HFFc6 (cell line): ENCODE measurements at places on chromosomes 2 and 18. TPM values are rescaled to one million over a fixed set of nuclear protein-coding genes. Genes with fewer than 3 reads are reported as not detected.

DNA sequence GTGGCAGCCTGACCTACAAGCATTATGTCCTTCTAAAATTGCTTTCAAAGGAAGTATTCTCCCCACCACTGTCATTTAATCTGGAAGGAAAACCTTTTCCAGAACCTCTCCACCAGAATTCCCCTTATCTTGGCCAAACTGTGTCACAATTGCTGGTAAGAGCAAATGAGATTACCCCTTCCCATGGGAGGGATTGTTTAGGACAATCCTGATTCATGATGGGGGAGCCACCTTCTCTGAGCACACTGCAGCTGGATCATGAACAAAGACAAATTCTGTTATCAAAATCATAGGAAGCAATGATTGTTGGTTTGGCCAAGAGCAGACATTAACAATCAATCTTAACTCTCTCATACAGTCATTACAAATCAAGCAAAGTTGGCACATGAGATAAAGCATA lies 18.1 kb upstream of the ATOH8 start:
- peak overlapping the region; percentile 91 for H3K27ac ChIP-seq
- H3K4me1 ChIP-seq: peaks cover 66% of the 10 kb centered on the region
- 0 out of 2 replicates have a peak, but pooled peaks cover 6% of the 10 kb centered on the region for H3K36me3 ChIP-seq
- H3K27me3 ChIP-seq: no peaks in the 10 kb centered on the region; the same call in none of the 2 replicates
- no peak overlapping the region for H3K4me3 ChIP-seq
- DNase-seq: no peak

LRP1B gene
- not detected in 3 replicates for total RNA-seq

DNA sequence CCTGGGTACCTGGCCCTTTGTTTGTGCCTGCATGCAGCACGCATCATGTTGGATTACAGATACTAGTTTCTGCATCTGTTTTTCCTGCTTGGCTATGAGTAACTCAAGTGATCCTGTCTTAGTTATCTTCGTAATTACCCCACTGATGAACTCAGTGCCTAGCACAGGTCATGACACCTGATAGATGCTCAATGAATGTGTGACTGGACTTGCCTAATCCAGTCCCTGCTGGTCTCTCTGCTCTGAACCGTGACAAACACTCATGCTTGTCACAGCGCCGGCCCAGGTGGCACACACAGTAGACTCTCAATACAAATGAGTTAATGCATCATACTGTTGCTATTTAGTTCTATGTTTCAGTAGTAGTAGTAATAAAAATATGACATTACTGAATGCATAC lies 31.2 kb upstream of the NTSR2 start:
- H3K27ac ChIP-seq: no peak overlapping the region
- H3K27me3 ChIP-seq: no peaks in the 10 kb centered on the region; the same call in none of the 2 replicates
- H3K4me1 ChIP-seq: peaks cover 31% of the 10 kb centered on the region
- H3K4me3 ChIP-seq: no peak overlapping the region

TUBA4B gene
- not detected in 3 replicates for total RNA-seq

TACR1 gene
- total RNA-seq: 0.11 to 0.15 TPM in 2 of 3 replicates, not detected in the other

GRCh38 chr18:56873441-56874140 lies 222.4 kb downstream of the WDR7 start:
- no peaks in the 10 kb centered on the region for H3K27me3 ChIP-seq
- DNase-seq: no peak
- H3K27ac ChIP-seq: no peak overlapping the region
- H3K36me3 ChIP-seq: no peaks in the 10 kb centered on the region

GRCh38 chr18:36415625-36416024 lies 118.1 kb downstream of the FHOD3 start:
- H3K27ac ChIP-seq: no peak overlapping the region
- no peak overlapping the region for H3K4me3 ChIP-seq
- peaks cover 51% of the 10 kb centered on the region for H3K4me1 ChIP-seq

GRCh38 chr2:119116411-119117295 lies 41.9 kb downstream of the C1QL2 start:
- 0 out of 2 replicates have a peak, but pooled peaks cover 2% of the 10 kb centered on the region for H3K36me3 ChIP-seq
- no peaks in the 10 kb centered on the region for H3K4me1 ChIP-seq
- H3K27ac ChIP-seq: no peak overlapping the region
- no peak for DNase-seq
- peaks cover 25% of the 10 kb centered on the region for H3K27me3 ChIP-seq

GRCh38 chr2:231679908-231680284 lies 28.4 kb upstream of the PTMA start:
- H3K4me3 ChIP-seq: no peak overlapping the region
- H3K27ac ChIP-seq: no peak overlapping the region
- H3K36me3 ChIP-seq: no peaks in the 10 kb centered on the region
- H3K4me1 ChIP-seq: peaks cover 18% of the 10 kb centered on the region
- no peak for DNase-seq

- H3K4me1 ChIP-seq: peaks cover 20% of the 10 kb centered on the region
- peak; percentile 93 for DNase-seq
- H3K27me3 ChIP-seq: peaks cover 60% of the 10 kb centered on the region
- H3K27ac ChIP-seq: no peak overlapping the region
- no peak overlapping the region for H3K4me3 ChIP-seq
Observed at GRCh38 chr2:41966431-41966893, 81.4 kb upstream of the PKDCC start.

AQP12A gene
- not detected in 3 replicates for total RNA-seq

SPATA3 gene
- total RNA-seq: not detected in 2 replicates

SPAST gene
- total RNA-seq: 12.9 to 14.1 TPM (median 13.4 TPM) in 3 replicates

- no peak for DNase-seq
- peaks cover 33% of the 10 kb centered on the region for H3K36me3 ChIP-seq
Observed at GRCh38 chr2:65317841-65318240, 90.2 kb downstream of the ACTR2 start.

DNA sequence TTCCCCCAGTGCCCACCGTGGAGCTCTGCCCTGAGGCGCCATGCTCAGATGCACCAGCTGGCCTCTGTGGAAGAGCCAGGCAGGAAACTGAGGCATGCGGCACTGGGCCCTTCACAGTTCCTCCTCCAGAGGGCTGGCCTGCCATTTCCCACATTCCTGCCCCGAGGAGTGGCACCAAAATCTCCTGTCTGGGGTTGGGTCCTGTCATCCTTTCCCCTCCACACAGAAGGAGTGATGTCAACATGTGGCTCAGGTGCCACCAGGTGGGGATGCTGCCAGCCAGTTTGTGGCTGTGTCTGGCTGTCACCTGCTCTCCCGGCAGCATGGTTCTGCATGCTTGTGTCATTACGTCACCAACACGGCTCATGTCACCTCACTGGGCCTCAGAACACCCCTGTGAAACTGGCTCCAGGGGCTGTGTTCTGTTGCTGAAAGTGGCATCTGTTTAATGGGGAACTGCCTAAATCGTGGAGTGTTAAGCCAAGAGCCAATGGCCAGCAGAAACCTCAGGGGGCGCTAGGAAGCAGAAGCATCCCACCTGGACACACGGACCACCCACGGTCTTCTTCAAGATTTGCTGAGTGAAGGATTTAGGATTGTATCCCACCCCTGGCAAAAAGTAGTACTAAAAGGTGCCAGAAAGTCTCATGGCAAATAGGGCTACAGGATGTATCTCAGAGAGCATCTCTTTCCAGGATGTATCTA lies 51.3 kb downstream of the ZAP70 start:
- DNase-seq: no peak
- H3K27me3 ChIP-seq: no peaks in the 10 kb centered on the region; the same call in 1 of the 2 replicates

DNA sequence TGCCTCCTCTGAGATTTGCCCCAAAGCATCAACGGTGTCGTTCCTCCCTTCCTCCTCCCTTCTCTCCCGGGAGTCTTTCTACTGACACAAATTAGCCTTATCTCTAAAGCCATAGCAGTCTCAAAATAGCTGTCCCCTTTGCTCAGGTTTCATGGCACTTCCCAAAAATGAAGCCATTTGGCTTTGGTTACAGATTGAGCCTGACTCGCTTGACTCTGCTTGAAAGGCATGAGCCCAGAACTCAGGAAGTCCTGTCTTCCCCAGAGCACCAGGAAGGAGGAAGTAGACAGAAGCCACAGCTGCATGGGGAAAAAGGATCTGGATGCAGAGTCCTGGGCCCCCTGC lies 234.4 kb upstream of the RGPD4 start:
- no peaks in the 10 kb centered on the region; the same call in 1 of the 2 replicates for H3K36me3 ChIP-seq
- H3K27me3 ChIP-seq: no peaks in the 10 kb centered on the region
- H3K27ac ChIP-seq: peak overlapping the region; percentile 69
- peaks cover 53% of the 10 kb centered on the region for H3K4me1 ChIP-seq
- no peak for DNase-seq

TNFRSF11A gene
- 0.05 TPM in 1 of 3 replicates, not detected in the others for total RNA-seq

CNDP1 gene
- total RNA-seq: not detected in 2 replicates

SCYGR6 gene
- total RNA-seq: not detected in 3 replicates

GRCh38 chr2:223414646-223415045 lies 187.5 kb downstream of the SCG2 start:
- H3K4me1 ChIP-seq: peaks cover 11% of the 10 kb centered on the region
- no peak overlapping the region for H3K4me3 ChIP-seq
- H3K27ac ChIP-seq: no peak overlapping the region
- H3K27me3 ChIP-seq: no peaks in the 10 kb centered on the region; the same call in 1 of the 2 replicates

GRCh38 chr2:157540102-157540501 lies 88.6 kb downstream of the ACVR1C start:
- H3K4me3 ChIP-seq: no peak overlapping the region
- no peaks in the 10 kb centered on the region for H3K36me3 ChIP-seq
- no peak overlapping the region for H3K27ac ChIP-seq
- H3K4me1 ChIP-seq: no peaks in the 10 kb centered on the region
- no peaks in the 10 kb centered on the region; the same call in 1 of the 2 replicates for H3K27me3 ChIP-seq

GRCh38 chr2:217801711-217802110 lies 201.1 kb downstream of the TNS1 start:
- no peak overlapping the region for H3K4me3 ChIP-seq
- no peak for DNase-seq
- peaks cover 13% of the 10 kb centered on the region for H3K27me3 ChIP-seq
- no peak overlapping the region for H3K27ac ChIP-seq
- H3K4me1 ChIP-seq: peaks cover 6% of the 10 kb centered on the region
- peaks cover 19% of the 10 kb centered on the region for H3K36me3 ChIP-seq

ANKRD39 gene
- total RNA-seq: 14.8 to 17.9 TPM (median 16.7 TPM) in 3 replicates

GRCh38 chr2:110794390-110794789 lies 62.0 kb downstream of the ACOXL start:
- H3K4me3 ChIP-seq: no peak overlapping the region
- H3K36me3 ChIP-seq: no peaks in the 10 kb centered on the region
- no peak for DNase-seq

APCDD1 gene
- 0.53 TPM in 1 of 3 replicates, not detected in the others for total RNA-seq

- H3K27me3 ChIP-seq: peaks cover 8% of the 10 kb centered on the region; the same call in 1 of the 2 replicates
Observed at GRCh38 chr2:80070587-80070986, 234.0 kb downstream of the LRRTM1 start.

- H3K27me3 ChIP-seq: no peaks in the 10 kb centered on the region
- H3K36me3 ChIP-seq: peaks cover 6% of the 10 kb centered on the region; the same call in 1 of the 2 replicates
- H3K4me3 ChIP-seq: no peak overlapping the region
- no peak for DNase-seq
- H3K4me1 ChIP-seq: no peaks in the 10 kb centered on the region
Observed at GRCh38 chr2:3434654-3435053, 55.2 kb downstream of the TRAPPC12 start.

- no peaks in the 10 kb centered on the region for H3K27me3 ChIP-seq
- H3K4me1 ChIP-seq: peaks cover 8% of the 10 kb centered on the region; the same call in 1 of the 2 replicates
- H3K4me3 ChIP-seq: no peak overlapping the region
- DNase-seq: no peak
- H3K27ac ChIP-seq: no peak overlapping the region
- no peaks in the 10 kb centered on the region for H3K36me3 ChIP-seq
Observed at GRCh38 chr2:211760103-211760502, 778.5 kb downstream of the ERBB4 start.
